ENCODE measurements at places on chromosomes 16 and 17.

- DNase-seq: no peak
Measured at GRCh38 chr17:55575058-55575636, 63.9 kb upstream of the SMIM36 start.

- DNase-seq: no peak
Measured at GRCh38 chr16:342455-343213, 9.9 kb downstream of the AXIN1 start.

DNA sequence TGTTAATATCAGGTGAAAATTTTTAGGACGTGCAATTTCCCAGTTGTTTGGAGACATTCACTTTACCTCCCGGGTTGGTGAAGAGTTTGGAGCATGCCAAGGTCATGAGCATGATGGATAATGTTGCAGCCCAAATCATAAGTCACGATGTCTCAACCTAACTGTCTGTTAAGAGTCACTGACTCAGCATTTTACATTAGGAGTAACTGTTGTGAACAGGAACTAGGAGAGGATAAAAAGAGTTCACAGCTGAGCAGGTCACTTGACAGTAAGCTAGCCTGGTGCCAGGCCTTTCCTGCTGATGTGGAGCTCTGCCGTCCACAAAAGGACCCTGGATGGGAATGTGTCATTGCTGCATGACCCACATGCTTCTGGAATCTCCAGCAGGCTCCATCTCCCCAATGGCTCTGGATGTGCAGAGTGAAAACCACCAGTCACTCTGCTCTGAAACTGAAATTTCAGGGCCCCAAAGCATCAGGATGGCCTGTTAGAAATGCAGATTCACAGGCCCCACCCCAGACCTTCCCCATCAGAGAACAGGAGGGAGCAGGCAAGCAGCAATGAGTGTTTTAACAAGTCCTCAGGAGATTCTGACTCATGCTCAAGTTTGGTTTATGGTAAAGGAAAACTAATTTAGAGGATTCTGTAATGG is 371.6 kb upstream of the MAF start:
- no peak for DNase-seq

- no peak for DNase-seq
Measured at GRCh38 chr16:84327926-84328505, 33.3 kb downstream of the WFDC1 start.

DNA sequence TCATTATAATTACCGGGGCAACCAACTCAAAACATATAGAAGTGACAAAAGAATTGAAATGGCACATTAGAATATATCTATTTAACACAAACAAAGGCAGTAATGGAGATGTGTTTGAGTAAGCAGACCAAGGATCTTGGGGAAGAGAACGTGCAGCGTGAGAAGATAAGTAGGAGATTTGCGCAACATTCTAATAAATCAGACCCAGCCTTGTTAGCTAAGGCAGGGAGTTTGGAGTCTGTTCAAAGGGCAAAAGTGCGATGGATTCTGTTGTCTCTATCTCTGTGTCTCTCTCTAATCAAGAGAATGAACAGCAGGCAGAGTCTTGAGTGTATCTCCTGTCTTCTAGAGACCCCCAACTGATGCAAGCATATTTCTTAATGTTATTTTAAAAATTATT is 55.0 kb upstream of the FA2H start:
- DNase-seq: no peak

DNA sequence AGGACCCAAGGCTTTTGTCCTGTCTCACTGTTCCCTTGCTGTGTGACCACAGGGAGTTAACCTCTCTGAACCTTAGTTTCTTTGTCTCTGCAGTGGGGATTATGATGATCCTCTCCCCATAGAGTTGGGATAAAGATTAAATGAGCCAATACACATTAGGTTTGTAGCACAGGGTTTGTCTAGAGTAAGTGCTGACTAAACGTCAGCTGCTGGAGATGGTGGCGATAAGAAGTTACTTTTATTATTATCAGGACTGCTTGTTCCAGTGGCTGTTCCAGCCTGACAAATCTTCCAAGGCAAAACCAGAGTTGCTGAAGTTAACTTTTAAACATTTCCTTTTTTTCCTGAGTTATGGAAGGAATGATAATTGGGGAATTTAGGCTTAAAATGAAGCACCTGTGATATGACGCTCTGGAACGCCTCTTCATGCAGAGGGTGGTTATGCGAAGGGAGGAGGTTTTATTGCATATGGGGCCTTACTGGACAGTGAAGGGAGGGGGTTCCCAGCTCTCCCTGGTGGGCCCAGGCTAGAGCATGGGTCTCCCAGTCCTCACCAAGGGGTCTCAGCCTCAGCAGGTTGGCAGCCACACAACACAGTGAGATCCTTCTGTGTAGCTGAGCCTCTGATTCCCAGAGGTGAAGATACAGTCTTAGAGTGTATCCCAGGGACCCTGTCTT is 35.8 kb downstream of the PLCG2 start:
- DNase-seq: no peak

DNA sequence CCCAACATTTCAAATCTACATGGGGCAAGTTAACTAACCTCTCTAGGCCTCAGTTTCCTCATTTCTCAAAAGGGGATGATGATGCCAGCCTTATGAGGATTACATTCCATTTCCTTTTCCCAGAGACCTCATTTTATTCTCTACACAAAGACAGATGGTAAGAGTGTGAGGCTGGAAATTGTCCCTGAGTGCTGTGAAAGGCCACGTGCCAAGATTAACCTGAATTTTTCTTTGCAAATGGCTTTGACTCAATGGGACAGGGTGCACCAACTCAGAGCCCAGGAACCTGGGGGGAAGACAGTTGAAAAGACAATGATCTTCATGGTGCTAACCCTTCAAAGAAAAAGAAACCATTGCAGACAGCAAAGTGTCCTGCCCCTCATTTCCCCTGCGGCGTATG is 332.8 kb downstream of the TMEM114 start:
- DNase-seq: no peak

DNA sequence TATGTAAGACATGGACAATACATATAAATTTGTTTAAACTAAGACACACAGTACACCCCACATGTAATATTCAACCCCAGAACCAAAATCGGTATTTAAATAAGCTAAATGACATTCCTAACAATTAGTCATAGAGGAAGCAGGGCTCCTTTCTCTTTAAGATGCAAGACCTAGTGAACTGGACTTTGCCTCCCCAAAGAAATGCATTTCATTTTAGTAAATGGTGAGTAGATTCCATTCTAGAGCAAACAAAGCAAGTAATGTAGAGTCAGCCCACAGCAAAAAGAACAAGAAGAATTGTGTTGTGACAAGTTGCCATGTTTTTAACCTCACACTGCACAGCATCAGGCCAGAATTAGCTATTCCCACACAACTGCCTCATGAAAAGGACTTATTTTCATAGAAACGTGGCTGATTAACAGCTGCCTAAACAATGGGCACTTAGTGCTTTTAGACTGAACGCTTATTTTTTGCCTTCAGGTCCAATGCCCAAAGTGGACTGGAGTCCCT is 14.4 kb downstream of the DNAJC7 start:
- DNase-seq: no peak

DNA sequence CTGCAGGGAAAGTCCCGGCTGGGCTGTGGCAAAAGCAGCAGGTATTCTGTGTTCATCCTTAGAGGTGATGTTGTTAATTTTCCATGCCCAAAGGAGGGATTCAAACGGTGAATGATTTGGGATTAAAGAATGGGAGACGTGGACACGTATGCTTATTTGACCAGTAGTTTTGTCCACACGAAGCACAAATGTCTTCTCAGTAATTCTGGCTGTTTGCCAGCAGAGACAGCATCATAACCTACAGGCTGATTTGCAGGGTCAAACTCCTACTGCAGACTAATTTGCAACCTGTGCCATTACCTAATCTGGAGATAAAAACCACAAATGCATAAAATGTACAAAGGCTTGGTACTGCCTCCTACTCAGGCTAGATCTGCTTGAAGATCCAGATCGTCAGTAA is 14.1 kb downstream of the MTHFSD start:
- DNase-seq: no peak

GRCh38 chr17:18217412-18218015 is 7.9 kb upstream of the LLGL1 start:
- DNase-seq: peak; percentile 57

DNA sequence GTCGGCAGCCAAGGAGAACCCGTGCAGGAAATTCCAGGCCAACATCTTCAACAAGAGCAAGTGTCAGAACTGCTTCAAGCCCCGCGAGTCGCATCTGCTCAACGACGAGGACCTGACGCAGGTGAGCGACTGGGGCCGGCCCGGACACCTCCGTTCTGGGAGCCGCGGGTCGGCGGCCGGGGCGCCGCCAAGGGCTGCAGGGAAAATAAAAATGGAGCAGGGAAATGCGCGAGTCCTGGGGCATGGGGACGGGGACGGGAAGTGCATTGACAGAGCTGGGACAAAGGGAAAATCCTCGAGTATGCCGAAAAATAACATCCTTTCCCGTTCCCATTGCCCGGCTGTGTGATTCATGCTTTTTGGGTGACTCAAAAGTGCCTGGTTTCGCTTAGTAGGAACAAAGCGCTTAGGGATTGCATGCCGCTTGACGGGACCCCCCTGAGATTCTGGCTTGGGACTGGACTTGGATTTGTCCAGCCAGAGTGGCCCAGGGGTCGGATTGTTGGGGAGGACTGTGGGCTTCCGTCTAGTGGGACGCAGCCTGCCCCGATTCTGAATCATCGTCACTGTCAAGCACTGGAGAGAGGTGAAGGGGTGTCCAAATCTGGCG is 699 bp downstream of the MPRIP start:
- DNase-seq: no peak

GRCh38 chr17:80393241-80393890 is 21.6 kb upstream of the ENDOV start:
- DNase-seq: no peak

DNA sequence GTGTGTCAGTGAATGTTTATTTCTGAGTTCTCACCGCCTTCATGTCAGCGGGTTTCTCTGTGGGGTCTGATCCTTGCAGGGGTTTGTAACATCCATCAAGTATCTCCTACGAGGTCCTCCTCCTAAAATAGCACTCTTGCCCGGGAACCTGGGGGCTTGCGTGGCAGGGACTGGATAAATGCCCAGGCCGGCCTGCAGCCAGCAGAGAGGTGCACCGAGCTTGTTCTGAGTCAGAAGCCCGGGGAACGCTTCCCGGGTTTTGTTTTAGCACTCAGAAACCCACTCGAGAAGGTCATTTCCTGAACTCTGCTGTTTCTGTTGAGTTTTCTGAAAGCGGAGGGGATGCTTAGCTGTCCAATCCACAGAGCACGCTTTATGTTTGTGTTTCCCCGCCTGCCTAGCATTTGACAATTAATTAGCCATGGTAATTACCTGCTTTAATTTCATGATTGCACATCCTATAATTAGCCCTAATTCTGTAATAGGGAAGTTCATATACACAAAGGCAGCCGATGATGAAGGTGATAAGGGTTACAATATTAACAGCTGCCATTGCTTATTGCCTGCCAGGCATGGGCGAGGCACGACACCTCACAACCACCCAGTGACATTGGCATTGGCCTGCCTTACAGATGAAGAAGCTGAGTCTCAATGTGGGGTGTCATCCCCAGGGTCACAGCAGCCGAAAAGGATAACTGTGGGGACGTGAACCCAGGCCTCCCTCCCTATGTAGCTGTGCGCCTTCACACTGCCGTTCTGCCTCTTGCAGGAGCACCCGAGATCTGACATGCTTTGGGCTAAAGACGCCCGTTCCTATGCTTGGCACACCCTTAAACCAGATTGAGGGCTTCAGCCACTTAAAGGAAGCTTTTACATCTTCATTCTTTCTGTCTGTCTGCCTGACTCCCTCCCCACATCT is 333.1 kb downstream of the CPPED1 start:
- no peak for DNase-seq

DNA sequence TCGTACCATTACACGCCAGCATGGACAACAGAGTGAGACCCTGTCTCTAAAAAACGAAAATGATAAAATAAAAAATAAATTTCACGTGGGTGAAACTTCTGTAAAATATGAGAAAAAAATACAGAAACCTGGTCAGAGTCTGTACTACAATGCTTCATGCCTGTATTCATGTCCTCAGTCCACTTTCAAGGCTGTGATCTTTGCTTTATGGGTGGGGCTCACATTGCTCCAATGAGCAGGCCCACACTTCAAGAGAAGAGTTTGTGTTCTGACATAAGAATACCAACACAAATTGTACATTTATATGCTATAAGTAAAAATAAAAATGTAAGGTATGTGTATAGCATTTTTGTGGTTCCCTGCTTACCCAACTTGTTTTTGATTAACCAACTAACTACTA is 32.2 kb upstream of the ABCA3 start:
- DNase-seq: no peak

- no peak for DNase-seq
Measured at GRCh38 chr17:31696184-31696602, 162.9 kb downstream of the COPRS start.

DNA sequence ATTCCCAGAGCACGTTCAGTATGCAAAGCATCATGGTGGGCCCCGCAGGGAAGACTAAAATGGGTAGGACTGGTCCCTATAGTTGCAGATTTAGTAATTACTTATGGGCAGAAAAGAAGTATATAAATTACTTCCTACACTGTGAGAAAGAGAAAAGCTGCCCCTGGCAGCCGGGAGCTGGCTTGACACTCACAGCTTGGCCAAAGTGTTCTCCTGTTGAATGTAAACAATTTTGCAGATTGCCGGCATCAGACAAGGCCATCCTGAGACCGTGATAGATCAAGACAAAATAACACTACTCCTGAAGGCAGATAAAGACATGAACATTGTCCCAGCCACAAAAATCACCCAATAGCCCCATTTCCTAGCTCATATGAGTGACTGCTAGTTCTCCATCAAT is 98.5 kb downstream of the MARF1 start:
- no peak for DNase-seq

DNA sequence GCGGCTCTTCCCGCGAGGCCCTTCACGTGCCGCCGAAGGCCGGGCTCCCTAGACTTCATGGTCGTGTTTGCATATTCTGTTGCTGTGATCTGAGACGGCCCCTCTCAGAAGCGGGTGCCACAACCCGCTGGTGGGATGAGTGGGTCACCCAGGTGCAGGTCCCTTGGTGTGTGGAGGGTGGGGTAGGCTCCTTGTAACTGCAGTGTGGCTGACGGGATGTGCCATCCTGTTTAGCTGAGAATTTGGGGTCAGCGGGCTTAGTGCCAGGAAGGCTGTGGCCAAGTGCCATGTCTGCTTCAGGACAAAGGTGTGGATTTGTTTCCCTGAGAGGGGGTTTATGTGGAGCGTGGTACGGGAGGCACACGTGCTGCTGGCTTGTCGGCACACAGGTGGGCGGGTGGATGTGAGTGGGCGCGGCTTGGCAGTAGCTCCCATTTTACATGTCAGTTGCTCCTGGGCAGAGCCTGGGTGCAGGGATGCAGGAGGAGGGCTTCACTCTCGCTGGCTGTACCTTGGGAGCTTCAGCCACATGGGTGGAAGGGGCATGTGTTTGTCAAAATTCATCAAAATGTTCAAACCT is 9.2 kb upstream of the WFIKKN1 start:
- DNase-seq: no peak

- DNase-seq: no peak
Measured at GRCh38 chr16:73237601-73238000, 189.7 kb upstream of the ZFHX3 start.

DNA sequence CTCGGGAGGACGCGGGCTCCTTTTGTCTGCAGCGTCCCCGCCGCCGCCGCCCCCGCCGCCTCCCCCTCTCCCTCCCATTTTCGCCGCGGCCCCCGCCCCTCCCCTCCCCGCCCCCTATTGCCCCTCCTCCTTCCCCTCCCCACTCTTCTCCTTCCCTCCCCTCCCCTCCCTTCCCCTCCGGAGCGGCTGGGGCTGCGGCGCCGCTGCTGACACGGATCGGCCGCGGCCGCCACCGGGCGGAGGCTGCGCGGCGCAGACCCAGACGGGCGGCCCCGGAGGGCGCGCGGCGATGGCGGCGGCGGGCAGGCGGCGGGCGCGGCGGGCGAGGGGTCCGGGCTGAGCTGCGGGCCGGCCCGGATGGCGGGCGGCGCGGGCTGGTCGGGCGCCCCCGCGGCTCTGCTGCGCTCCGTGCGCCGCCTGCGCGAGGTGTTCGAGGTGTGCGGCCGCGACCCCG is at the start of gene RAB11FIP4:
Gene RAB11FIP4, plus strand, starts transcription at position 180 of the 454 bp plus-strand sequence. Its CDS starts 178 bp downstream, at position 358.
- DNase-seq: no peak

All from stimulated activated CD4-positive, alpha-beta T cell treated with anti-CD3 and anti-CD28 coated beads, Interleukin-15, amount 100 ng/mL, for 1 hour (primary cell).